SJCRH30 (cell line): ENCODE measurements at places on chromosomes 2 and 18.

DNA sequence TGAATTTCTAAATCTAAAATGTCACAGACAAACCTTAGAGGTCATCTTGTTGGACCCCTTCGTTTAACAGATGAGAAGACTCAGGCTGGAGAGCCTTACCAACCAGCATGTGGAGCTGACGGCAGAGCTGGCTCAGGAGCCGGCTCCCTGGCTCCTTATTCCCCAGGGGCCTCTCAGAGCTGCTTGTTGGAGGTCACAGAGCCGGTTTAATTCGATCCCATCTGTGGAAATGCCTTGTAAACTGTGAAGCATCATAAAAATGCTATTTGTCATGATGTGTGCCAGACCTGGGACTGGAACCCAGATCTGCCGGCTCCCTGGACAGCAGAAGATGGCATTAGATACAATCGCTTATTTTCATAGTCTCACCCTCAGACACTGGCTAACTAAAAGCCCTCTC, 8.2 kb upstream of the CIB4 start:
- no peak for DNase-seq

GRCh38 chr18:75200071-75200470, 8.9 kb downstream of the PTGR3 start:
- DNase-seq, result no peak

- DNase-seq, result no peak
Observed at GRCh38 chr2:70613521-70613920, 59.9 kb upstream of the TGFA start.

DNA sequence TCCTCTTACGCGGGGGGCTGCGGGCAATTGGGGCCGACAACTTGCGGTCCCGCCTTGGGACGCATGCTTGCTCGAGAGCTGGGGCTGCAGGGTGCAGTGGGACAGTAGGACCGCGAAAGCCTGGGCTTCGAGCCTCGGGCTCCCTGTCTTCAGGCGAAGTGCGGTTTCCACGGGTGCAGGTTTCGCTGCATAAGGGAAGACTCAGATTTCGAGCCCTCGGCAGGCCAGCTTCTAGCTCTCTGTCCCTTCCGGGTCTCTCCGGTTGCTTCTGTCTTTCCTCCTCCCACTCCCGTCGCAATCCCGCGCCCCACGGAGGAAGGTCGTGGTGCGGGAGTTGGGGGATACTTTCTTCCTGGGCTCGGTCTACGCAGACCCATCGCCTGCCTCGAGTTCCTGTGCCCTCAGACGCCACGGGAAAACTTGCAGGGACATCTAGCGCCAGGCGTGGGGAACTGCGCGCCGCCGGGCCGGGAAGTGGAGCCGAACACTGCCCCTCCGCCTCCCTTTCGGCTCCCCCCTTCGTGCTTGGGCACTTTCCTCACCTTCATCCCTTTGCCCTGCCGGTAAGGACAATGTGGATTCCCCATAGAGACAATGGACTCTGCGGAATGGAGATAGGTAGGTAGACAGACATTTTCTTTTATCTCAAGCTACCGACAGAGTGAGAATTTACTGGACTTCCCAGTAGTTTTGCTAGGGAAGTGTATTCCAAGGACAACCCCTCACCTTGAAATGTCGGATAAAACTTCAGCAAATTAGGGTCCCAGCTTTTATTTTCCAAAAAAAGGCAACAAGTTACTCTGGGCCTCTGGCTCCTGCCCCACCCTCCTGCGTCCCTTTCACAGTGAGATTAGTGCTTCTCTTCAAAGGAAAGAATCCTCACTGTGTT, 4.2 kb upstream of the HOXD13 start:
- peak; percentile 78 for DNase-seq

- DNase-seq, result peak; percentile 58
Observed at GRCh38 chr2:182818925-182819324, 47.5 kb downstream of the FRZB start.

- DNase-seq, result no peak
Observed at GRCh38 chr2:241775223-241776177, 1.1 kb upstream of the GAL3ST2 start.

DNA sequence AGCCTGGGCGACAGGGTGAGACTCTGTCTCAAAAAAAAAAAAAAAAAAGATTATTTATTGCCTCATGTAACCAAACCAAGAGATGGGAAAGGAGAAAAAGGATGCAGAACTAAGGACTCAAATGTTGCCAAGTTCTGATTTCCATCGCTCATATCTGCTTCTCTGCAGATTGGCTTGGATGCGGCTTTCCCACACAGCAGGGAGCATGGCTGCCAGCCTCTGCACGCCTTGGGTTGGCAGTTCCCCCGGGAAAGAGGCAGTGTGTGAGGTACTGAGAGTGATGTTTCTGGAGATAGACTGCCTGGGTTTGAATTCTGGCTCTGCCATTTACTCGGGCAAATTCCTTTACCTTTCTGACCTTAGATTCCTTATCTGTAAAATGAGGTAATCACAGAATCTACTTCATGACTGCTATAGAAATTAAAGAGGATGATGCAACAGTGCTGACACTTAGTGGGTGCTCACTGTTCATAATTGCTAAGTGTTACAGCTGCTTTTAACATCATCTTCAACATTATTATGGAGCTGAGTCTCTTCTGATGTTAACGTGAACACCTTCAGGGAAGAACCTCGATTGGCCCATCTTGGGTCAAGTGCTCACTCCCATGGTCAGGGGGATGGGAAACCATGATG, 68.8 kb downstream of the ACAA2 start:
- no peak for DNase-seq
